CD4-positive, alpha-beta T cell treated with Interleukin-10 for 1 hour (primary cell): ENCODE measurements at places on chromosomes 2 and 18.

DNA sequence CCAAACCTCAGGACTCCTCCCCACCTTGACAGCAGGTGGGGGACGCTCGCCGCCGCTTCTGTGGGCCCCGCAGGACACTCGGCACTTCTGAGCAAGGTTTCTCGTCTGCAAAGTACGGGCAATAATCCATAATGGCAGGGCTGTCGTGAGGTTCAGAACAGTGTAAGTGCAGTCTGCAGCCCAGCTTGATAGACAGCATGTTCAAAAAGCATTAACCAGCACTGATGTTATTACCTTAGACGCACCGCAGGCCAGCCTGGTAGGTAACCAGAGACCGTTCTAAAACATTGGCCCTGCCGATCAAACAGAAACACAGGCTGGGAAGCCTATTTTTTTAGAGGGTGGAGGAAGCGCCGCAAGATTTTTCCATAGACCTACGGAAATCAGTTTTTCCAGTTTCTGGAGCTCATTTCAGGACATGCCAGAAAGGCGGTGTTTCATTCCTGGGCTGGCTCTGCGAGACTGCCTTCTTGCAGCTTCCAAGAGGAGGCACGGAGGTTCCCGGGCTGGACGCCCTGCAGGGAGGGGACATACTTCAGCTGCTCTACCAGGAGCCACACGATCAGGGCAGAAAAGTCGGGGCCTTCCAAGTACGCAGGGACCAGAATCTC, 148.7 kb downstream of the TPO start:
- no peak for DNase-seq

GRCh38 chr18:58321986-58322385, 278.0 kb downstream of the NEDD4L start:
- DNase-seq, result peak; percentile 68

- no peak for DNase-seq
Measured at GRCh38 chr2:216557413-216557812, 58.8 kb downstream of the RPL37A start.

GRCh38 chr2:64405581-64406406, 48.2 kb upstream of the LGALSL start:
- no peak for DNase-seq

DNA sequence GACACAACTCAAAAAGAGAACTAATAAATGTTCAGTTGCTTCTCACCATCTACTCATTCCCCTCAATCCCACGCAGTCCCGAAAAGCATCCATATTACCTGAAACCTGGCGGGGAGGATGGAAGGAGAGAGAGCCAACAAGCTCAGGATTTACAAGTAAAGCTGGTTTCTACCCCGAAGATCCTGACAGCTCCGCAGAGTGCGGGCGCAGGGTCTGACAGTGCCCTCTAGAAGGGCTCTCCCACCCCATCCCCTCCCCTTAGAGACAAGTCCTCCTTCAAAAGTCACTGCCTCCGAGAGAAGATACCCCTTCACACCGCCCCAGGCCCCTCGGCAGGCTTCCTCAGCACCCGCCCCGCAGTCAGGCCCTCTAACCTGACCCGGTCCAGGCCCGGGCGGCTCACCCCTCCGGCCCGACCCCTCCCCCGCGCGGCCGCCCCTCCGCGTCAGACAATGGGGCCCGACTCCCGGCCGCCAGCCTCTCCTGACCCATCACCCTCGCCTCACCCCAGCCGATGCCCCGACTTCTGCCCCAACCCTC, 550 bp downstream of the RAB1A start:
- no peak for DNase-seq

- DNase-seq, result no peak
Measured at GRCh38 chr2:65077898-65078297, 21.7 kb downstream of the CEP68 start.

GRCh38 chr2:10170256-10170655, 47.7 kb downstream of the RRM2 start:
- DNase-seq, result no peak

GRCh38 chr2:11833601-11834000, 87.2 kb downstream of the LPIN1 start:
- DNase-seq, result no peak

- DNase-seq, result no peak
Measured at GRCh38 chr2:25066455-25066854, 24.6 kb downstream of the EFR3B start.

GRCh38 chr2:84901593-84902120, 3.8 kb upstream of the TMSB10 start:
- DNase-seq, result no peak
